Caco-2 (cell line): ENCODE measurements at places on chromosomes 4 and X.

DNA sequence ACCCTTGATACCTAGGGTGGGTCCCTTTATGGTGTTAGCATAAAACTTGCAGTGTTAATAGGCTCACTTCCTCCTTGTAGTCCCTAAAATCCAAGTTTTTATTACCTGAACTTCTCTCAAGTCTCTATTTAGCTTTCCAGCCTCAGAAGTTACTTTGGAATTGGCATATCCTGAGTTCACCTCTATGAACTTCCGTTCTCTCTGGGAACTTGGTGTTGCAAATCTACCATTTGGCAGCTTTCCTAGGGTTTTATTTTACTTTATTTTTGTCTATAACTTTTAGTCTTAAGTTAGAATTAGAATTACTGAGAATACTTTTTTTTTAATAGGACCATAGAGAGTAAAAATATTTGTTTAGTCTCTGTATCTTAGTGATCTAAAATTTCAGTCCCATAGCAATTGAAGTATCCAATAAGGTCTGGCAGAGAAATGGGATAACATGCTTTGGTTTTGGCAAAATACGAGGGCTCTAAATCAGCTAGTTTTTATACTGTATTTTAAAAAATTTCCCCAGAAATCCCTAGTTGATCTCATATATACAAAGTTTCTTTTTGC is 30.3 kb upstream of the NAF1 start:
- no peak for DNase-seq

GRCh38 chr4:141731481-141731880 is 95.1 kb downstream of the IL15 start:
- DNase-seq = no peak

DNA sequence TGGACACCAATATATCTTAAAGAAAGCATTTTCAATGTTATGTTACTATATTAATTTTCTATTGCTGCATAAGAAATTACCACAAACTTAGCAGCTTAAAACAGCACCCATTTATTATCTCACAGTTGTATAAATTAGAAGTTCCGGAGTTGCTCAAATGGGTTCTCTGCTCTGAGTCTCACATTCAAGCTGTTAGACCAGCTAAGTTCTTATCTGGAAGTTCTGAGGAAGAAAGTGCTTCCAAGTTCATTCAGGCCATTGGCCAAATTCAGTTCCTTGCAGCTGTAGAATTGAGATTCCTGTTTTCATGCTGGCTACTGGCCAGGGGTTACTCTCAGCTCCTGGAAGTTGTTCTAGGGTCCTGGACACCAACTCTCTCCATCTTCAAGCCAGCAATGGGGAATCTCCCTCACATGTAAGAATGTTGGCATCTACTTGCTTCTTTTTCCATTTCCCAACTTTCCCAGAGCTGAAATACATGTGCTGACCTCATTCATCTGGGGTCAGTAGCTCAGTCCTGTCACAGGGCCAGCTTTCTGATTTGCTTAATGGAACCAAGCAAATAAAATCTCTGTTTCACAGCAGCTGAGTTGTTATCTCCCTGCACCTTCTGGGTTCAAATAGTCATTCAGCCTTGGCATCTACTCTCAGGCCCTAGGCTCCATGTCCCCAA is 99.6 kb upstream of the INTU start:
- no peak for DNase-seq

DNA sequence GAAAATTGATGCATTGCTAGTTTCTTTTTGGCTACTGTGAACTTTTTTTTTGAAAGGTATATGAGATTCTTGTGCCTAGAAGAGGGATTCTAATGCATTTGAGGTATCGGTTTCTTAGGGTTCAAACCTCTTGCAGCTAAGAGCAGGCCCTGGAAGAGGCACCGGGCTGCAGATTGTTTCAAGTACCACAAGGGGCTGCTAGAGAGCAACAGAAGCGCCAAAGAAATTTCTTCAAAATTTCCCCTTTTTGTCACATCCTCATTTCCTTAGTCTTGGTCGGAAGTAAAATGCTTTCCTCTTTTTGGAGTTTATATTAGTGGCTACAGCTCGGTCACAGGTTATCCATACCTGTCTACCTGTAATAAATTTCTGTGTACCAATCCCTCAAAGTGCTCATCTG is 89.8 kb downstream of the PDGFRA start:
- peak; percentile 14 for DNase-seq

DNA sequence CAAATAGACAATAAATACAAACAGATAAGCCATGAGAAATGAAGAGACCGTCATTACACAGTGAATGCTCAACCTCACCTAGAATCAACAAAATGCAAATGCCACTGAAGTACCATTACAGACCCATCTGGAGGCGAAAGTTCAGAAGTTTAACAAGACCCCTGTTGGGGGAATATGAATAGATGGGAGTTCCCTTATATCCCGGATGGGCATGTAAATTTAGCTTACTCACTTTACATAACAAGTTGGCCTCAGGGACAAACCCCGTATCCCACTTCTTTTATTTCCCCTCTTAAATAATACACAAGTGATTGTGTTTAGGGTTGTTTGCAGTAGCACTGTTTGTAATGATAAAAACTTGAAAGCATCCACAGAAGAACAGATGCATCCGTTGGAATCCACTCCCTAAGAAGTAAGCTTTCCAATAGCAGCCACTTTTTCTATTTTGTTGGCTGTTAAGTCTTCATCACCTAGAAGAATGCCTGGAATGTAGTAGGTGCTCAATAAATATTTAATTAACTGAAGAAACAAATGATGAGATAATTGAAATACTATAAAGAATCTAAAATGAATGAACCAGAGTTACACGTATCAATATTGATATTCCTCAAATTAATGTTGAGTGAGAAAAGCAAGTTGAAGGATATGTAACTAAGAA is 1076.3 kb upstream of the TENM3 start:
- DNase-seq = no peak

DNA sequence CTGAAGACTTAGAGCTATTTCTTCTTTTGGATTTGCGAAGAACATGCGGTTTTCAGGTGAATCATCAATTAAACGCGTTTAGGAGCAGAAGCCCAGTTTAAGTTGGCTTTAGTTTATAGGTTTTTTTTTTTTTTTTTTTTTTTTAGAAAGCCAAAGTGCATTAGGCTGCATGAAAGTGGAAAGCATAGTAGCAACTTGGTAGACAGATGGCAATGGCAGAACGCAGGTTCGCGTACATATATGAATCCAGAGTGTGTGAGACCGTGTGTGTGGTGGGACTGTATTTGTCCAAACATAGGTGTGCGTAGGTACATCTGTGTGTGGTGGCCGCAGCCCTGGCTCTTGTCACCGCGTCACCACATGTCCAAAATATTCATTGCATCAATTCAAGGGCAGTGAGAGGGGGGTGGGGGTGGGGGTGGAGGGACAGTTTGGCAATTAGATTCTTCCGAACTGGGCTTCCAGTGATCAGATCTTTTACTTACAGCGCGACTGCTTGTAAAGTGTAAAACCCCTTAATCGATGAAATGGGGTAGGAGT is 901 bp downstream of the JADE1 start:
- peak; percentile 46 for DNase-seq

- peak; percentile 50 for DNase-seq
Measured at GRCh38 chr4:182916483-182917181, 554 bp downstream of the DCTD start.

- no peak for DNase-seq
Measured at GRCh38 chr4:24256547-24256946, 327.8 kb downstream of the DHX15 start.

DNA sequence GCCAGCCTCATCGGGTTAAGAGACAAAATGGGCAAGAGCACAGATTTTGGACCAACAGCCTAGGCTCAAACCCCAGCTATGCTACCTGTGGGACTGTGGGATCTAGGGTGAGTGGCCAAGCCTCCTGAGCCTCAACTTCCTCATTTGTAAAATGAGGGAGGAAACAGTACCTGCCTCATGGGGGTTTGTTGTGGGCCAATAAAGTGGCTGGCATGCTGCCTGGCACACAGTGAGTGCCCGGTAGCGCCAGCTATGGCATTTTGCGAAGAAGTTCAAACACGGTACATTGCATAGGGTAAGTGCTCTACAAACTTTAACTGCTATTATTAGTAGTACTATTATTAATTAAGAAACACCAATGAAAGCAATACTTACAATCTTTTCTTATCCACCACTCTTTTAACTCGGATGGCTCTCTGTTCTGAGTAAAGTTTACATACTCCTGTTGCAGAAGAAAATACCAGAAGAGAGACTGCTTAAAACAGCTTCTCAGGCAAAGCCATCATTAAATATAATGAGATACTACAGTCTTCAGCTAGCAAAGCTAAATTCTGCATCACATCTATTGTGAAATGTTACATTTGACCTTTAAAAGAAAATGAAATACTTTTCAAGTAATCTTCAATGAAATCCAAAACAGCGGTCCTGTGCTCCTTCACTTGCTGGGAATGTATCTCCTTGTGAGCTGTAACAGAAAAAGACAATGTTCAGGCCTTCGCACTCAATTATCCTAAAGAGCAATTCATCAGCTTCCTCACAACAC is 70.1 kb downstream of the NSG1 start:
- no peak for DNase-seq

DNA sequence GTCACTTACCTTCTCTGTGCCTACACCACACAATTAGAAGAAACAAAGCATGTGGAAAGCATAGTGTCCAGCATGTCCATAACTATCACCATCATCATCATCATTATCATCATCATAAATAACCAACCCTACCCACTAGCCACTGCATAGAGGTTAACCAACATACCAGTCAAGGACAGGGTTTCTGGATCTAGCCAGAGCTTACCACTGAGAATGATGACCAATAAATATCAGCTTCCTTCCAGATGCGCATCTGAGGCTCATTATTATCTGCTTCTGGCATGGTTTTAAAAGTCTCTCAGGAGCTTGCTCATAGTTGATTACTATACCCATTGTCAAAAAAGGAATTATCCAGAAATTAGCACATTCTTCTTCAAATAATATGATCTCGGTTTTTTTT is 25.5 kb upstream of the MYOZ2 start:
- no peak for DNase-seq

GRCh38 chrX:151359341-151359740 is 37.7 kb upstream of the VMA21 start:
- DNase-seq = no peak

GRCh38 chr4:124610211-124610610 is 102.3 kb downstream of the ANKRD50 start:
- DNase-seq = no peak

GRCh38 chr4:100641336-100641735 is 123.5 kb upstream of the EMCN start:
- DNase-seq = no peak

DNA sequence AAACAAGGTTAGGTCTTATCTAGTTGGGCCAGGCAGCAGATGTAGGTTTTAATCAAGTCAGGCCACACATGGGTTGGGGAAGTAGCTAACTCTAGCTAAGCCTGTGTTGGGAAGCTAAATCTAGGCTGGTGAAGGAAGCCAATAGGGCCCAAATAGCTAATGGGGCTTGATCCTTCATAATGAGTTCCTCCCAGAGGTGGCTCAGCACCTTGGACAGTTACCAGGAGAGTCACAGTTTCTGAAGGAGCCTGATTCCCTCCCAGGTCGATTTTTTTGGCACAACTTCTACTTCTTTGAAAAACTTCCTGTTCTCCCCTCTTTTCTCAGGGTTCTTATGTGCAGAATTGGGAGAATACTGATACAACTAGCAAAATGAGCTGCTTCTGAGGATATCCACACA is 242.5 kb upstream of the PRPS2 start:
- no peak for DNase-seq

DNA sequence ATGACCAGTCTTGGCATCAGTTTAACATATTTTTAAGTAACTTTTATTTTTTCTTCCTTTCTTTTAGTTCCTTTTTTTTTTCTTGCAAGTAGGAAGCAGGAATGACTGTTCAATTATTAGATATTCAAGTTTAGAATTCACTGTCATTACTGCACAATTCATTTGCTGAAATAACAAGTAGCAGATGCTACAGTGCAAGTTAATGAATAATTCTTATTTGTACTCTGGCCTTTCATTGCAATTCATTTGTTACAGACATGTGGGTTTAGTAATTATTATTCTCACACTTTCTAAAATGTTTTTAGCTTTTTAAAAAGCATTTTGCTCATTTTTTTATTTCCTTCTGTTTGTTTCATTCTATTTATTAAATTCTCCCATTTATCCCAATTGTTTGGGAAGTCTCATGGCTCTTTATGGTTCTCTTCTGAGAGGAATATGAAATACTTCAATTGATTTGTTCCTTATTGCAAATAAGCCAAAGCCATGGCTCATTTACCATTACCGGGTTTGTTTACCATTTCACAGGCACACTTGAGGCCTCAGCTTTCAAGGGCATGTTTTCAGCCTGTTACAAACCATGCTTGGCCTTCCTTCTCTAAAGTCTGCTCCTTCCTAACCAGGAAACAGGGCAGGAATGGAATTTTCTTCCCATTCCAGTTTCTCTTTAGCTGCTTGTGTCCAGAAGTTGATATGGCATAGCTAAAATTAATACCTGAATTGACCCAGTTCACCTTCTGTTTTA is 4.6 kb upstream of the DCAF4L1 start:
- DNase-seq = no peak

DNA sequence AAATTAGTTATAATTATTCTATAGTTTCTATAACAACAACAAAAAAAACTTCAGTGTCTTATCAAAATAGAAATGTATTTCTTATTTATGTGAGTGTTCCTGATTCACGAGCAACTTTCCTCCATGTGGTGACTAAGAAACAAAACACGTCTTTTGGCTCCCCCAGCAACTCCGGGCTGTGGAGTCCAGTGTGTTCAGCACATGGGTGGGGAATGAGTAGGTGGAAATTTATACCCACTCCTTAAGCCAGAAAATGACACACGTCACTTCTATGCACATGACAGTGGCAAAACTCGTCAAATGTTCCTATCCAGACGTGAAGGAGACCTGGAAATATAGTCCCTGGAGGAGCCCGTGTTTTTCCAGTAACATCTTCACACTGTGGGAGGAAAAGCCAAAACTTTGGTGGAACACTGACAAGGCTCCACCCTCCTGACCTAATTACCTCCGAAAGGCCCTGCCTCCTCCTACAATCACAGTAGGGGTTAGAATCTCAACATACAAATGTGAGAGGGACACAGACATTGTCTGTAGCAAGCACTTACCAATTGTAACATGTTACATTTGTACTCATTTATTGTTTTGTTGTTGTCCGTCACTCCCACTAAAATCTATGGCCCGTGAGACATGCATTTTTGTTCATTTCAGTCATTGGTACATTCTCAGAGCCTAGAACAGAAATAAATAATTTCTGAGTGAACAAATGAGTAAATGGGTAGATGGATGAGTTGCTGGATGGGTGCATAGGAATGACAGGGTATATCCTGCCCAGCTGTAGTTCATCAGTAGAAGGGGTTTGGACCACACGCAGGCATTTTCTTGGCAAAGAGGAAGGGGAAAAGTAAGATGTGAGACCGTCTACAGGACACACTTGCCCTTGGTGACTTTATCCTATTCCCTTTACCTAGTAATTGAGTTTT is 605.8 kb upstream of the TENM3 start:
- DNase-seq = no peak

GRCh38 chr4:101123231-101123630 is 224.1 kb downstream of the PPP3CA start:
- no peak for DNase-seq

- DNase-seq = no peak
Measured at GRCh38 chrX:68596871-68597270, 50.6 kb upstream of the STARD8 start.

DNA sequence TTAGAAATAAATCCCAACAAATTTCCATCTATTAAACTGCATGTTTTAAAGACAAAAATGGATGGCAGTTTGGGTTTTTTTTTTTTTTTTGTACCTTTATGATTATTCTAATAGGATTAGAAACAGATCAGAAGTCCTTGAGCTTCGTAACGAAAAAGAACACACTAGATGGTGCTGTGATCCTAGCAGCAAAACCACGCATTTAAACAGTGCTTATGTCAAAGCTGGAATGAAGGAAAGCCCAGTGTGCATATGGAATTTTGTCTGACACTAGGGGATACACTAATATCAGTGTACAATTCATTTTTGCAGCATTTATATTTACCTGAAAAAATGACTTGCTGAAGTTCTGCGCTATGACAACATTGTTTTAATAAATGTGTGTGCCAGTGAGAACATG is 229.1 kb downstream of the VEGFC start:
- no peak for DNase-seq
